ENCODE measurements at places on chromosomes 2 and 18. TPM values are rescaled to one million over a fixed set of nuclear protein-coding genes. Genes with fewer than 3 reads are reported as not detected.

Gene PTH2R
- total RNA-seq: not detected

Gene SERPINB7
- 116 TPM for total RNA-seq

Gene ANKRD62
- total RNA-seq: under 0.01 TPM

Gene BMP10
- not detected for total RNA-seq

Gene LRRC30
- total RNA-seq: not detected

Gene SERPINB10
- 0.43 TPM for total RNA-seq

Gene TRIM43
- total RNA-seq: not detected

Gene TBR1
- total RNA-seq: not detected

Gene DYNAP
- not detected for total RNA-seq

Gene RESP18
- not detected for total RNA-seq
